Naive B cell (primary cell): ENCODE measurements at places on chromosomes 13 and 19.
A peak's percentile ranks its signal among the peaks of the same experiment; 100 is the strongest.

- H3K4me1 ChIP-seq, result no peaks in the 10 kb centered on the region
- DNase-seq, result no peak
- no peak overlapping the region for H3K27ac ChIP-seq
- H3K4me3 ChIP-seq, result no peak overlapping the region
Measured at GRCh38 chr13:75724752-75725517, 88.8 kb downstream of the LMO7 start.

DNA sequence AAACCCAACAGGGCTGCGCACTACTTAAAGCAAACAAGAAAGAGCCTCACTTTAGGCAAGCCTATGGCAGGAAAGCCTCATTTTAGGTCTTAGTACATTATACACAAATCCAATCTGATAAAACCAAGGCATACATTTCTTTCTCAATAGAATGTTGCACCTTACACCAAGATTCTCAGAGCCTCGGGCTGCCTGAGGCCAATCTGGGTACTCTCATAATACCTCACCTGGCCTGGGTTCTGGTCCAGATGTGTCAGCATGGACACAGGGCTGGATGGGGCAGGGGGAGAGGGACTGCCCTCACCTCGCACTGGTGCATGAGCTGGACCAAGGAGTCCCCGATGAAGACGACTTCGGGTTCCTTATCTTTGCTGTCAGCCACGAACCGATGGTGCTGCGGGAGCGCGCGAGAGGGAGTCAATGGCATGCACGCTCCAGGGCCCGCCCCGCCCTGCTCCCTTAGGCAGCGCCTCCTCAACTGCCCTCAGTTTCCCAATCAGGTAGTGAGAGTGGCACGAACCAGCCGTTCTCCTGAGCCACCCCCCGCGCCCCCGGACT is at the start of gene PRR19:
Gene PRR19, plus strand, starts transcription at position 487 of the 558 bp plus-strand sequence. CDS start 7,453 bp downstream, outside the sequence.
- no peaks in the 10 kb centered on the region for H3K36me3 ChIP-seq
- DNase-seq, result no peak
- H3K27me3 ChIP-seq, result no peaks in the 10 kb centered on the region
- no peak within 1 kb of the TSS for H3K27ac ChIP-seq
- H3K4me1 ChIP-seq, result peaks cover 28% of the 10 kb centered on the region

DNA sequence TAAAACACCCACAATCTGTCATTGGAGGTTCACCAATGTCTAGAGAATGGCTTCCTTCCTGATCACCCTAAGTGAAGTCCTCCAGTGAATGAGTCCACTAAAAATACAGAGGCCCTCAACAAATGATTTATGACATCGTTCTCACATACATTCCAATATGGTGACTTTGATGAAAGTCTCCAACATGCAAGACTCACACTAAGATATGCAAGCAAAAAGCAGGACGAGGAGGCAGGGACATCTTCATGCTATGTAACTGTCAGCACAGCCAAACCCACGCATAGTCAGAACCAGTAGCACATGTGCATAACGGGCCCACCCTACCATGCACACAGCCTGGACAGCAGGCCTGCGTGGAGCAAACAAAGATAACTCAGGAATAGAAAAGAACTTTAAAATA is 16.6 kb upstream of the LSM14A start:
- H3K27me3 ChIP-seq, result peaks cover 8% of the 10 kb centered on the region
- H3K4me1 ChIP-seq, result no peaks in the 10 kb centered on the region
- H3K4me3 ChIP-seq, result no peak overlapping the region

DNA sequence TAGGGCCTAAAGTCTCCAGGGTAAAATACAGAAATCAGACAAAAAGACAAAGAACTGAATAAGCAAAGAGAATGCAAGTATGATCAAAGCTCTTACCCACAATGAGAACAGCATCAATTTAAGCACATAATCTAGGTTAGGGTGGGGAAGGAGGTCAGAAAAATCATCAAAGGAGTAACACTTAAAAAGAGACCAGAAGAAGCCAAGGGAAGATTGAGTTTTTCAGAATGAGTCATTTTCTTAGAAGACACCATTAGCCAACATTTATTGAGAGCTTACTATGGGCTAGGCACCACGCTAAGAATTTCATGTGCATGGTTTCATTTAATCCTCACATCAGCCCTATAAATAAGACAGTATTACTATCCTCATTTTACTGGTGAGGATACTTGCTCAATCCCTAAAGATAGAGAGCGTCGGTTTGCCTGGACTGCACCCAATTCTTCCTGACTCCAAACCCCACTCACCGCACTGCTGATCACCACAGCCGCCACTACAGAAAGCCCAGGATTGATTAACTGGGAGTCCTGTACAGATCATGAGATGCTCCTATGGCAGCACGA is 1.7 kb upstream of the SHISA2 start:
- H3K27me3 ChIP-seq, result peaks cover 56% of the 10 kb centered on the region
- no peaks in the 10 kb centered on the region for H3K4me1 ChIP-seq
- no peak overlapping the region for H3K4me3 ChIP-seq
- no peaks in the 10 kb centered on the region for H3K36me3 ChIP-seq
- DNase-seq, result no peak
- H3K27ac ChIP-seq, result no peak overlapping the region

DNA sequence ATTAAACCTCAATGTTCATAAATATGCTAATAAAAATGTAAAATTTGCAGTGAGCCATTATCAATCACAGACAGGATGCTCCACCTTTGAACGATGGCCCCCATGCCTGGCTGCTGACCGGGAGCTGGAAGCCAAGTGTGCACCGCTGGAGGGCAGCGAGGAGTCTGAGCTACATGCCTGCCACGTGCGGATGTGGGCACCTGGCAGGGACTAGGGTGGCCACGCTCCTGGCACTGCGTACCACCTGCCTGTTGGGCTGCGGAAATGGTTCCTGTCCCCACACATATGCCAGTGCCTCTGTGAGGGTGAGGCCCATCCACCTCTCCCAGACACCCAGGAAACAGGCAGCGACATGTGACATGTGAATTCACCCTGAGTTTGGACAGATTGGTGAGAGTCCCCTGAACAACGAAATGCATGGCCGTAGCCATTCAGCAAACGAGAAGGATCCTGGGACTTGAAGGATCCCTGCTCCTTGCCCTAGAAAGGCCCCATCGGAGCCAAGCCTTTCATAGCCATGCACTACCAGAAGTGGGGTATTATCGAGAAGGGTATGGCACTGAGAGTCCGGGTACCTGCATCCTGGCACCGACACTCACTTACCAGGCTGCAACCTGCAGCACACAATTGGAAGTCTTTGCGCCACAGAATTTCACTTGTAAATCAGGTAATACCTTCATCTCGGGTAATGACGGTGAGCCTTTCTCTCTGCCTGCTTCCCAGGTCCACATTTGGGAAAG is 35.8 kb downstream of the TSHZ3 start:
- no peaks in the 10 kb centered on the region for H3K4me1 ChIP-seq
- no peaks in the 10 kb centered on the region for H3K36me3 ChIP-seq
- H3K4me3 ChIP-seq, result no peak overlapping the region
- no peak for DNase-seq

- DNase-seq, result no peak
- H3K27me3 ChIP-seq, result no peaks in the 10 kb centered on the region
- H3K4me1 ChIP-seq, result peaks cover 50% of the 10 kb centered on the region
- peak overlapping the region; percentile 93 for H3K4me3 ChIP-seq
Measured at GRCh38 chr19:18650021-18650390, 13.2 kb downstream of the KLHL26 start.

DNA sequence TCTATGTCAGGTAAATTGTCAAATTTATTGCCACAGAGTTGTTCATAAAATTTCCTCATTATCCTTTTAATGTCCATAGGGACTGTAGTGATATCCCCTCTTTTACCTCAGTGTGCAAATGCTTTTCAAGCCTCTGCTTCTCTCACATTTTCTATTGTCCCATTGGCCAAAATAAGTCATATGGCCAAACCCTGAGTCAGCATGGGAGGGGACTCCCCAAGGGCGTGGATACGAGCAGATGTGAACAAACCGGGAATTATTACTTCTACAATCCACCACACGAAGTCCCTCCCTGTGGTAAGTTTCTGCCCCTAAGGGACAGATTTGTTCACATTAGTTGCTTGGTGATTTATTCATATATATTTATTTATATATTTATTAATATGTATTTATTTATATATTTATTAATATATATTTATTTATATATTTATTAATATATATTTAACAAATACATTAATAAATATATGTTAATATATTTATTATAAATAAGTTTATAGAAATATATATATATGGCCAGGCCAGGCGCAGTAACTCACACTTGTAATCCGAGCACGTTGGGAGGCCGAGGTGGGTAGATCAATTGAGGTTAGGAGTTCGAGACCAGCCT is 20.1 kb upstream of the CAMSAP3 start:
- H3K27ac ChIP-seq, result no peak overlapping the region
- no peaks in the 10 kb centered on the region for H3K36me3 ChIP-seq
- DNase-seq, result no peak
- H3K27me3 ChIP-seq, result peaks cover 20% of the 10 kb centered on the region

GRCh38 chr13:70732611-70733010 is 624.4 kb upstream of the KLHL1 start:
- no peaks in the 10 kb centered on the region for H3K36me3 ChIP-seq
- no peak overlapping the region for H3K4me3 ChIP-seq
- no peak overlapping the region for H3K27ac ChIP-seq
- no peaks in the 10 kb centered on the region for H3K4me1 ChIP-seq

GRCh38 chr13:74301258-74301935 is 167.2 kb upstream of the KLF12 start:
- peaks cover 12% of the 10 kb centered on the region for H3K4me1 ChIP-seq
- DNase-seq, result no peak
- H3K36me3 ChIP-seq, result no peaks in the 10 kb centered on the region

- H3K36me3 ChIP-seq, result peaks cover 8% of the 10 kb centered on the region
- H3K27me3 ChIP-seq, result no peaks in the 10 kb centered on the region
- H3K4me3 ChIP-seq, result no peak overlapping the region
- H3K4me1 ChIP-seq, result no peaks in the 10 kb centered on the region
- no peak for DNase-seq
Measured at GRCh38 chr13:31261241-31261640, 61.5 kb downstream of the B3GLCT start.

DNA sequence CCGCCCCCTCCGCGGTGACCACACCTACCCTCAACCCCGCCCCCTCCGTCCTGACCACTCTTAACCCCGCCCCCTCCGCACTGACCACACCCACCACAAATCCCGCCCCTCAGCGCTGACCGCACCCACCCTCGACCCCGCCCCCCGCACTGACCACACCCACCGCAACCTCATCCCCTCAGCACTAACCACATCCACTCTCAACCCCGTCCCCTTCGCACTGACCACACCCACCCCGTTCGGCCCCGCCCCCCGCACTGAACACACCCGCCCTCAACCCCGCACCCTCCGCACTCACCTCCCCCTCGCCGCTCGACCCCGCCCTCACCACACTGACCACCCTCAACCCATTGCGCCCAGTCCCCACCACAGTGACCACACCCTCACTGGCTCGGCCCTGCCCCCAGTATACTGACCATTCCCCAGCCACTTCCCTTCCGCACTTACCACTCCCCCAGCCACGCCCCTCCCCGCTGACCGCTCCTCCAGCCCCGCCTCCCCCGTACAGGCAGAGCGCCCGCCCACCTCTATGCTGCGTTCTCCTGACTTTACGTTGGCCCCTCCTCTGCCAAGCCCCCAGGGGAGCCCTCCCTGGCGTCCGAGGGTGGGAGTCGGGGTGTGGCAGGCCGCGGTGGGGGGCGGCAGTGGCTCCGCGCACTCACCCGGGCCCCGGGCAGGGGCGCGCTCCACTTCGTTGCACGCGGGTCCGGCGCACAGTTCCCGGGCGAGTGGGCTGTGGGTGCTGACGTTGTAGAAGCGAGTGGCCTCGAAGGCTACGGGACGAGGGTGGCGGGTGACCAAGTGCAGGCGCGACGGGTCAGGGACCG is 8.4 kb downstream of the F2RL3 start:
- peak; percentile 39 for DNase-seq
- peaks cover 29% of the 10 kb centered on the region for H3K4me1 ChIP-seq
- peak overlapping the region; percentile 94 for H3K4me3 ChIP-seq
- no peak overlapping the region for H3K27ac ChIP-seq
- H3K27me3 ChIP-seq, result peaks cover 20% of the 10 kb centered on the region
- no peaks in the 10 kb centered on the region for H3K36me3 ChIP-seq

- no peak for DNase-seq
- H3K36me3 ChIP-seq, result no peaks in the 10 kb centered on the region
- H3K4me3 ChIP-seq, result no peak overlapping the region
- peaks cover 28% of the 10 kb centered on the region for H3K4me1 ChIP-seq
- no peak overlapping the region for H3K27ac ChIP-seq
Measured at GRCh38 chr13:30799356-30799824, 64.0 kb downstream of the ALOX5AP start.

- H3K4me1 ChIP-seq, result peaks cover 19% of the 10 kb centered on the region
- H3K27ac ChIP-seq, result peak within 1 kb of the TSS; percentile 90
- H3K36me3 ChIP-seq, result no peaks in the 10 kb centered on the region
- peak within 1 kb of the TSS; percentile 86 for H3K4me3 ChIP-seq
- no peak for DNase-seq
- H3K27me3 ChIP-seq, result peaks cover 25% of the 10 kb centered on the region
Measured at GRCh38 chr19:5804516-5805461, at the start of gene NRTN. Gene NRTN (plus strand): TSS chr19:5805067. CDS start chr19:5824166, 19,099 bp downstream.

DNA sequence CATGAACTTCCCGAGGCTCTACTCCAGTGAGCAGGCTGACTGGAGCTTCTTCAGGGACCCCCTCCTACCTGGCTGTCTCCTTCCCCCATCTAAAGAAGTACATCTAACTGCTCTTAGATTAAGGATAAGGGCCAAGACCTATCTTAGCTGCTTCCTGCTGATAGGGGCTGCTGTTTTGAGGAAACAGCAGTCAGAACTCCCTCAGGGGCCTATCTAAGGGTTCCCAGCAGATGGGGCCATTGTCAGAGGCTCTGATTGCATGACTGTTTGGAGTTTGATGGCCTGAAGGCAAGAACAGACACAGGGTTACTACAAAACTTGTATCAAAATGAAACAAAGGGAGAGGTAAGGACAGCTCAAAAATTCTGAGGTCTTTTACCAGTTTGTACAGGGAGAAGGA is 2636.9 kb upstream of the PCDH20 start:
- DNase-seq, result no peak
- no peaks in the 10 kb centered on the region for H3K4me1 ChIP-seq
- H3K27me3 ChIP-seq, result no peaks in the 10 kb centered on the region

GRCh38 chr13:75689686-75690085 is 53.6 kb downstream of the LMO7 start:
- DNase-seq, result no peak
- H3K27me3 ChIP-seq, result no peaks in the 10 kb centered on the region
- H3K27ac ChIP-seq, result peak overlapping the region; percentile 25

- no peak overlapping the region for H3K27ac ChIP-seq
- no peak overlapping the region for H3K4me3 ChIP-seq
- no peaks in the 10 kb centered on the region for H3K36me3 ChIP-seq
- no peaks in the 10 kb centered on the region for H3K4me1 ChIP-seq
Measured at GRCh38 chr13:80083853-80084676, 256.9 kb downstream of the SPRY2 start.

GRCh38 chr13:91375116-91375729 is 23.2 kb upstream of the GPC5 start:
- H3K27me3 ChIP-seq, result no peaks in the 10 kb centered on the region
- no peaks in the 10 kb centered on the region for H3K36me3 ChIP-seq
- H3K27ac ChIP-seq, result no peak overlapping the region
- peak; percentile 31 for DNase-seq
- no peak overlapping the region for H3K4me3 ChIP-seq

- no peak for DNase-seq
- H3K4me3 ChIP-seq, result no peak overlapping the region
- H3K27ac ChIP-seq, result no peak overlapping the region
- peaks cover 27% of the 10 kb centered on the region for H3K36me3 ChIP-seq
- H3K4me1 ChIP-seq, result peaks cover 26% of the 10 kb centered on the region
Measured at GRCh38 chr19:40253611-40254092, 27.2 kb upstream of the CCNP start.
